ENCODE measurements at places on chromosomes 4 and X. TPM values are rescaled to one million over a fixed set of nuclear protein-coding genes. Genes with fewer than 3 reads are reported as not detected.

DNA sequence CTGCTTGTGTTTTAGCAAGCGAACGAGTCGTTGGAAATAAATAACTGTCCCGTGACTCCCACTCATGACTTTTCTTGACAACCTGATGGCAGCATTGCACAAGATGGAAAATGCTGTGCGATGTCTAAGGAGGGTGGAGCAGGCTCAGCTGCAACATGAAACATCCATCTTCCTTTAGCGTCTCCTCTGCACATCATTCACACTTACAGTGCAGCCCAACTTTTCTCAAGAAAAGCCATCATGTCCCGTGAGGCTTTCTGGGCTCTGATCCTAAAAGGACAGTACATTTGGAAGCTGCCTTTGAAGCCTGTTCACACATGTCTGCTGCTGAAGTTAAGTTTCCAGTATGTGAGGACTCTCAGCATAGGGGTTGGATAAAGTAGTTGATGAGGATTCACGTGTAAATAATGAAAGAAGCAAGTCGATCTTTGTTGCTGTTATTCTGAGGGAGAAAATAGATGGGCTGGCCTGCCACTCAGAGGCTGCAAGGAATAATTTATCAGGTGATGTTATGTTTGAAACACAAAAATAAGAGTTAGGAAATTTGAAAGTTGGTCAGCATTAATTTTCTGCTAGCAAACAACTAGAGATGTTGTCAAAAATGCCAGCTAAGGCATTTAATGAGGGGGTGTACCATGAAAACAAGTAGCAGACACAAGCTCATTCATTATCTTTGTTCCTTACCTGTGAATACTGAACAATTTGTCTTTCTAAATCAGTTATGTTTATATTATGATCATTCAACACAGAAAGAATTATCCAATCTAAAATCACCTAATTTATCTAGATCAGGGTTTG lies 328.7 kb upstream of the ZFP42 start:
- H3K27ac ChIP-seq: no peak overlapping the region
- peaks cover 7% of the 10 kb centered on the region for H3K4me1 ChIP-seq
- H3K27me3 ChIP-seq: no peaks in the 10 kb centered on the region
- no peak overlapping the region for H3K4me3 ChIP-seq
- no peak for DNase-seq
- H3K36me3 ChIP-seq: no peaks in the 10 kb centered on the region

ARHGEF38 gene
- total RNA-seq: not detected

CTAG2 gene
- not detected for total RNA-seq

CYSLTR1 gene
- 7.2 TPM for total RNA-seq

DNA sequence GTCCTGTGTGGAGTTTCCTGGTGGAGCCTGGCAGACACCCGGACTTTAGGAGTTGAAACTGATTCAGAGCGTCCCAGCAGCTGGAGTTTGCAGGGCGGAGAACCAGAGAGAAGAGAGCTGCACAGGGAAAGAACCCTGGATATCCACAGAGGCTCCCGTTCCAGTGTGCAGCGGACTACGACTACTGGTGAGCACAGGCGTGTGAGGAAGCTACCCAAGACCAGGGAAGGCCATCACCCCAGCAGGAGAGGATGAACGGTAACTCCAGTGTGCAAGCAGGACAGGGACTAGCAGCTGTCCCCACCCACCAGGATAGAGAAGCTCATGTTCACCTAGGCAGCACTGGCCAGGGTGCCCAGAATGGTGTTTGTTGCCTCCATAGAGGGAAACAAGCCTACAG lies 2.3 kb downstream of the LAGE3 start:
- H3K36me3 ChIP-seq: no peaks in the 10 kb centered on the region
- H3K4me1 ChIP-seq: no peaks in the 10 kb centered on the region
- no peak for DNase-seq
- no peak overlapping the region for H3K4me3 ChIP-seq
- H3K27ac ChIP-seq: no peak overlapping the region
- no peaks in the 10 kb centered on the region for H3K27me3 ChIP-seq

- no peak overlapping the region for H3K27ac ChIP-seq
- H3K27me3 ChIP-seq: no peaks in the 10 kb centered on the region
- no peaks in the 10 kb centered on the region for H3K4me1 ChIP-seq
- no peak for DNase-seq
- no peak overlapping the region for H3K4me3 ChIP-seq
These were observed 181.9 kb upstream of the NDP start for GRCh38 chrX:44155126-44155525.

TLR10 gene
- total RNA-seq: 0.28 TPM

- no peaks in the 10 kb centered on the region for H3K4me1 ChIP-seq
- H3K27me3 ChIP-seq: no peaks in the 10 kb centered on the region
- H3K27ac ChIP-seq: no peak overlapping the region
- no peaks in the 10 kb centered on the region for H3K36me3 ChIP-seq
These were observed 13.2 kb downstream of the RTL8B start for GRCh38 chrX:135009057-135009610.

HS6ST2 gene
- not detected for total RNA-seq
